ENCODE measurements at places on chromosomes 12 and 14. TPM values are rescaled to one million over a fixed set of nuclear protein-coding genes. Genes with fewer than 3 reads are reported as not detected.
A peak's percentile ranks its signal among the peaks of the same experiment; 100 is the strongest.

DNA sequence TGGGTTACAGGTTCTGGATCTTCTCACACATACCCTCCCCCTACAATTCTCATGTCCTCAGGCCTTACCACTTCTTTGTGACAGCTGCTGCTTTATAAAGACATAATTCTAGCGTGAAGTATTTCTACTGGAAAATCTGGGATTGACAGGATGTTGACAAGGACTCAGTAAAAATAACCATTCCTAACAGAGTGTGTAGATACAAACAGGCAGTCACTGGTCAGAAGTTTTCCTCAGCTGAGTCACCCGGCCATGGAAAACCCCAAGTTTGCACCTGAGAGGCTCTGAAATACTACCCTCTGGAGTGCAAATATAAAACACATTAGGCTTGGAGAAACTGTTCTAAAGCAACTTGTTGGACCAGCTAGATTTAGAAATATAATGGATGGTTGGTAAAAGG lies 54.4 kb downstream of the SPPL3 start:
- peak; percentile 42 for DNase-seq

GRCh38 chr14:96233661-96234060 lies 22.3 kb upstream of the BDKRB1 start:
- DNase-seq: no peak

DNA sequence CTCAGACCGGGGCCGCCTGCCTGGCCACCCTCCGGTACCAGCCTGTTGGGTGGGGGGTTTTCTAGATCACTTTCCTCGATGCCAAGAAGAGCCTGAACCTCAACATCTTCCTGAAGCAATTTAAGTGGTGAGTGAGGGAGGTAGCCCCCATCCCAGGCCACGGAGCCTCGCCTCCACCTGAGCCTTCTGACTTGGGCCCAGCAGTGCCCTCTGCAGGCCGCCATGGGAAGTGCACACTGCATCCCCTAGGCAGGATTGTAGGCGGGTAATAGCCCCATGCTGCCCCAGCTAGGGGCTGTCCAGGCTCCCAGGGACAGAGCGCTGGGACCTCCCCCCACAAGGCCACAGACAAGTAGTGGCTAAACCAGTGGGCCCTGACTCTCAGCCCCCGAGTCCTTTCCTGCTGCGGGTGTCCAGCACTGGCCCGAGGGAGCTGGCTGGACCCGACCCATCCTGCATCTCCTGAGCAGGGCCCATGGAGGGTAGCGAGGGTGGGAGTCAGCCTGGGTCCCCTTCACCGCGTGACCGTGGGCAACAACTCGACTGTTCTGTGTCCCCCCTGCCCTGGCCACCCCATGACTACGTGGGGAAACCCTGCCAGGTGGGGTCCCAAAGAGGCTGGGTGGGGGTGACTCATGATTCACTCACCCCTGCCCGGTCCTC lies 15.3 kb upstream of the ADSS1 start:
- peak; percentile 40 for DNase-seq

DNA sequence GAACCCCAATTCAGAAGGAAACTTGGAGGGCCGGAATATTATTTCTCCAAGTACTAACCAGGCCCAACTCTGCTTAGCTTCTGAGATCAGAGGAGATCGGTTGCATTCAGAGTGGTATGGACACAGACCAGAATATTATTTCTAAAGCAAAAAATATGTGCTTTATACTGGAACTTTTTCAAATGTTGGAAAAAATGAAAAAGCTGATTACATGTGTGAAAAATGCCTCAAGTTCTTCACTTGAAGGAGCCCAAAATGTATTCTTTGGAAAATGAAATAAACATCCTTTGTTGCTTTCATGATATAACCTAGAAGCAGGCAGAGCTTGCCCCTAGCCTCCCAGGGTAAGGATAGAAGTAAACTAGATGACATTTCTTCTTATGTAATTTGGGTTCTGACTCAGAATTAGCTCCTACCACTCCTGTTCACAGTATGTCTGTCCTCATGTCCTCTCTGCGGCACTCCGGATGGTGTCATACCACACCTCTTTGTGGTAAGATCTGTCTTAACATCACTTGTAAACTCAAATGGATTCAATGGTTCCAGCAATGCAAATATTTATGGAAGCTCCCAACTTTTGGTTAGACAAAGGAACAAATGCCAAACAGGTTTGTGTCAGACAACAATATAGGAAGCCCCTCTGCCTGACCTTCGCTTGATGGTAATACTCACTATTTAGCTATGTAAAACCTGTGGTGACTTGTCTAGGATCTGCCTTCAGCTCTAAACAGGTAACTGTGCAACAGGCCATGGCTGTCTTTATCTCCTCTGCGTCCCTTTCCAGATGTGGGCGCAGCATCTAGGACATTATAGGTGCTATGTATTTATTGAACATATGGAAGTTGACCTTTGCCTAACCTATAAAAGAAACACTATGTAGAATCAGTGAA lies 178.5 kb downstream of the SSPN start:
- DNase-seq: no peak

- no peak for DNase-seq
These were observed 4.0 kb downstream of the SIX1 start for GRCh38 chr14:60645126-60645741.

GRCh38 chr12:111312708-111313107 lies 56.2 kb downstream of the PHETA1 start:
- DNase-seq: no peak

- DNase-seq: no peak
These were observed 1.5 kb upstream of the NANOG start for GRCh38 chr12:7787574-7788293.

- no peak for DNase-seq
These were observed 82.2 kb downstream of the MIA2 start for GRCh38 chr14:39315859-39316444.

- no peak for DNase-seq
These were observed 41.7 kb downstream of the ACADS start for GRCh38 chr12:120767071-120768024.

DNA sequence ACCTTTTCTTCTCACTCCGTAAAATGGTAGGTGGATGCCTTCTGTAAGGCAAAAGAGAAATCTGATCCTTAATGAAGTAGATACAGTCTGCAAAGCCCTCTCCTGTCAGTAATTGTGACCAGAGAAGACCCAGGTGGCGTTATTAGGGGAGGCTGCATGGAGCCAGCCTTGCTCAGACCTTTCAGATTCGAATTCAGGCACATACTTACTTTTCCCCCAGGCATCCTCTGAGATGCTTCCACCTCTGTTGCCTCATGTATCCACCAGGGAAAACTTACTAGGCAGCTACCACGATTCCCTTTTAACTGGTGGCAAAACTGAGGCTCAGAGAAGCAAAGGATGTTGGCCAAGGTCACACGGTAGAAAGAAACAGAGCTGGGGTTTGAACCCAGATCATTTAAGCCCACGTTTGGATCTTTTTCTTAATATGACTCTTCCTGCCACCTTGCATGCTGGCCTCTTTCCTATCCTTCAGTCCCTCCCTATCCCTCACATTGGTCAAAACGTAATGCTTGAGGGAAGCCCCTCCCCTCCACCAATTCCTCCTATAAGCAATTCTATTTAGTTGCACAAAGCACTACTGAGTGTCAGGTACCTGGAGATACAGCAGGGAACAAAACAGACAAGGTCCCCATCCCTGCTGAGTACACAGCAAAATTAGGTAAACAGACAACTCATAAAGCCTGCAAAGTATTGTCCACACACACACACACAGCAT lies 179.4 kb downstream of the KSR2 start:
- DNase-seq: no peak

GRCh38 chr14:85391892-85392291 lies 138.1 kb upstream of the FLRT2 start:
- DNase-seq: no peak

- DNase-seq: no peak
These were observed 3.9 kb downstream of the CDH24 start for GRCh38 chr14:23053426-23053825.

GRCh38 chr12:10320643-10321042 lies 13.0 kb downstream of the KLRD1 start:
- DNase-seq: no peak

- DNase-seq: no peak
These were observed 119.1 kb downstream of the INSM2 start for GRCh38 chr14:35653045-35653444.

DNA sequence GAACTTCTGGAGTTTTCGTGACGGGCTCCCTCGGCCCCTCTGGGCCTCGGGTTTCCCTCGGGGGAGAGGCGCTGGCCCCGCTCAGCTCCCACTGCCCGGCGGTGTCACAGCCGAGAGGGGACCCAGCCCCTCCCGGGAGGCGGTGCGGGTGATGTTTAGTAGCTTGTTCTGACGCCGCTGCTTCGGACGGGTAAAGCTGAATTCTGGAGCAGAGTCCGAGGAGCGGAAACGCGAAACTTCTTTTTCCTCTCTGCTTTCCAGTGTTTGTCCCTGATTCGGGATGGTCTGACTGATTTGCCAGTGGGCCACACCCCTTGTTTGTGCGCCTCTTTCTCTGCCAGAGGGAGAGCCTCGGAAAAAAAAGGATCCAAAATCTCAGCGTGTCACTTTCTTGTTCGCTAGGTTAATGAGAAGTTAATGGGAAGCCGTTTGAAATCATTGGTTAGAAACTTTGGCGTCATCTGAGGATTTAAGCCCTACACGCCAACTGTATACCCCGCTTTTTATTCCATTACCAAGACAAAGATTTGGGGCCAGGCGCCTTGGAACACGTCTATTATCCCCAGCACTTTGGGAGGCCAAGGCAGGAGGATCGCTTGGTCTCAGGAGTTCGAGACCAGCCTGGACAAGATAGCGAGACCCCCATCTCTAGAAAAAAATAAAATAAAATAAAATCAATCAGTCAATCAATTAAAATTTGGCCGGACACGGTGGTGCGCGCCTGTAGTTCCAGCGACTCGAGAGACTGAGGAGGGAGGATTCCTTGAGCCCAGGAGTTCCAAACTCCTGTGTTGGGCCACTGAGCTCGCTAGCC lies 756 bp downstream of the TULP3 start:
- peak; percentile 48 for DNase-seq

DNA sequence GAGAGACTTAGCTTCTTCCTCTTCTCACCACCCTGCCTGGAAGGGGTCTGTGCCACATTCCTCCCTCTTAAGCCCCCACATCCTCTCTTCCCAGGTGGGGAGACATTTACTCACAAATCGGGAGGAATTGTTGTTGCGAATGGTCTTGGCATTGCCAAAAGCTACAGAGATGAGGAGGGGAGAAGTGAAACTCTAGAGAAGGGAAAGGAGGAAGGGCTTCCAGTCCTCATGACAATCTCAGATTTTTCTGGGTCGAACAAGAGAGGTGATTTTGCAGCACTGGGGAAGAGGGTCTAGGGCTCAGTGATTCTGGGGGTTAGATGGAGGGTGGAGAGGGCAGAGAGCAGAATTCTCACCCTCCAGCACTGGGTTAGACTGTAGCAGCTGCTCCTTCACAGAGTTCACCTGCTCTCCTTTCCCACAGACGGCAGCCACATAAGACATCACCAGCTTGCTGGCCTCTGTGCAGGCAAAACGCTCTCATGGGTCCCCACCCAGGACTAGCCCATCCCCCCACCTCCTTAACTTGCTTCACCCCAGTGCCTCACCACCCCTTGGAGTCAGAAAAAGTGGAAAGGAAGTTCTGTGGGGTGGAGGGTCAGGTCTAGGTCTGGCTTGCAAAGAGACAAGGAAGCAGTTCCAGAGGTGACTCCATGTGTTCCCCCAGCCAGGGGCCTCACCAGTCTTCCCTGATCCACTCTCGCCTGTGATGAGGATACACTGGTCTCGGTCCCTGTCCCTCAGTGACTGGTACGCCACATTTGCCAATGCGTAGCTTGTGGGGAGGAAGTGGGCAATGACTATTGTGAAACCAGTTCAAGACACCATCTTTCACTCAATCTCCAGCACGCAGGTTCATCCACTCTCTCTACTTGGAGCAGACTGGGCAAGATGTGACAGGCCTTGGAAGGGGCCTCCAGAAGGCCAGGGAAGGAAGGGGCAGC lies 2.7 kb downstream of the MYO1A start:
- no peak for DNase-seq

- no peak for DNase-seq
These were observed 23.8 kb downstream of the PAPLN start for GRCh38 chr14:73261075-73261474.

DNA sequence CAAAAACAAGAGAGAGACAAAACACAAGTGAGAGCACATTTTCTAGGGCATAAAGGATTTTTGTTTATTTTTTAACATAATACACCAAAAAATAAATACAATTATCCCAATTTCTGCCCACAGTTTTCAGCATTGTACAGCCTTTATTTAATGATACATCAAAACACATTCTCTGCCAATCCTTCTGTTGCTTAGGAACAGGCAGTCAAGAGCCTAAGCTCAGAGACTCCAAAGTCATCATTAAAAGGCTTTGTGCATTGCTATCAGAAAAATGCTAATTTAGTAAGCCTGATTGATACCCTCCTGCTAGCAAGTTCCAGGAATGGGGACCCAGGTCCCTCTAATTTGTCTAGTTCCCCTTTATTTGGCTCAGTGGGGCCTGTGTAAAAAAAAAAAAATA lies 536.5 kb downstream of the RPS29 start:
- no peak for DNase-seq

DNA sequence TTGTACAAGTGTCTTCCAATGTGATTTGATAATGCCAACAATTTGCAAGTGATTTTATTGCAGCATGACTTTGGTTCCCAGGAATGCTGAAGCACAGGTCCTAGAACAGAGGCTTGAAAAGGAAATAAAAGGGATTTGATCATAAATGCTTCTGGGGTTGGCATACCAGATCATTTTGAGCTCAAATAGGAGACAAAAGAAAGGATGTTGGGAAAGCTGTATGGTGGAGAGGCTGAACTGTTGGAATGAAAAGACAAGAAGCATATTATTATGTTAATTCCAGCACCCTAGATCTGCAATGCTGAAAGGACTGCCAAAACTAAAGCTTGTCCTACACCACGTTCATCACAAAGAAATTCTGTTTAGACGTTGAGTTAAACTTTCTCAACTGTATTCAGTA lies 143.1 kb downstream of the BICD1 start:
- no peak for DNase-seq

- DNase-seq: peak; percentile 13
These were observed 24.6 kb downstream of the EXOC5 start for GRCh38 chr14:57244106-57244505.

- DNase-seq: no peak
These were observed 603.2 kb downstream of the C12orf50 start for GRCh38 chr12:87425942-87426554.

DNA sequence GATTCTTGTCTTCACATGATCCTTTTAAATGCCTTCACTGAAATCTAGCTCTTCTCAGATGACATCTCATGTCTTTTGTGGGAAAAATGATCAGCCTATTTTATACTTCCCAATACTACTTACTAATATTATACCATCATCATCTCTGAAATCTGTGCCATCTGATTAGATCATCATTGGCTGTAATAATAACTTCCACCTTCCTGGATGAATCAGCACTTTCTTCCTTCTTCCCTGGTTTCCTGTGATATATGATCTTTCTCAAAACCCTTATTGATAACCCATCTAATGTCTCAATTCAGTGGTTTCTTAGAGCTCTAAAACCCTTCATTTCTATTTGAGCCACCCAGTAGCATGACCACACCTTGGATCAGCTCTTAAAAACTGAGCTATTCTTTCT lies 30.9 kb downstream of the GPR137C start:
- no peak for DNase-seq

Gene FAM181A
- not detected for total RNA-seq

Gene PTPRQ
- total RNA-seq: 3.1 TPM

Gene GUCY2C
- total RNA-seq: not detected

Gene CABP1
- total RNA-seq: 0.36 TPM

Gene PEX5
- 22.3 TPM for total RNA-seq

Gene TSPAN8
- total RNA-seq: not detected

Gene TRHDE
- 57.1 TPM for total RNA-seq

Gene PYM1
- 23.9 TPM for total RNA-seq

Gene SLC10A1
- not detected for total RNA-seq

Gene HOTAIR
- 3.7 TPM for total RNA-seq

Gene EML5
- 8.7 TPM for total RNA-seq

Gene RAB35
- 58.2 TPM for total RNA-seq

Gene TMEM263
- total RNA-seq: 174 TPM

Gene RASSF8
- total RNA-seq: 83.8 TPM

Gene PNMA1
- 56.3 TPM for total RNA-seq

Measured in HFFc6 (cell line).